AG09309 (cell line): ENCODE measurements at places on chromosomes 3 and 15.

DNA sequence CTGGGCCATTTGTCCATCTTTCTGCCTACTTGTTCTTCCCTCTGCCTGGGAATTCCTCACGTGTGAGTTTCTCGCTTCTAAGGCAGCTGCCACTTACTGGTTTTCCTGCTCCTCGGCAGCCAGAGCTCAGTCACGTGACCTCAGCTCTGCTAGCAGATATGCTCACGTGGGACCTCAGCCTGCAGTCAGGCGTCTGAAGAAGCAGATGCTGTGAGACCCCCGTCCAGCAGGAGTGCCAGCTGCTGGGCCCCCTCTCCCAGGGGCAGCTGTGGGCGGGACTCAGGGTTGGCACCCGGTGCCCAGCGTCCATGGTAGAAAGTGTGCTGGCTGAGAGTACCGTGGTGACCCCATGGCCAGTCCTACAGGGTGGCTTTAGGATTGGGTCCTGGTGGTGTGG is 161.3 kb upstream of the TLE3 start:
- no peak for DNase-seq

DNA sequence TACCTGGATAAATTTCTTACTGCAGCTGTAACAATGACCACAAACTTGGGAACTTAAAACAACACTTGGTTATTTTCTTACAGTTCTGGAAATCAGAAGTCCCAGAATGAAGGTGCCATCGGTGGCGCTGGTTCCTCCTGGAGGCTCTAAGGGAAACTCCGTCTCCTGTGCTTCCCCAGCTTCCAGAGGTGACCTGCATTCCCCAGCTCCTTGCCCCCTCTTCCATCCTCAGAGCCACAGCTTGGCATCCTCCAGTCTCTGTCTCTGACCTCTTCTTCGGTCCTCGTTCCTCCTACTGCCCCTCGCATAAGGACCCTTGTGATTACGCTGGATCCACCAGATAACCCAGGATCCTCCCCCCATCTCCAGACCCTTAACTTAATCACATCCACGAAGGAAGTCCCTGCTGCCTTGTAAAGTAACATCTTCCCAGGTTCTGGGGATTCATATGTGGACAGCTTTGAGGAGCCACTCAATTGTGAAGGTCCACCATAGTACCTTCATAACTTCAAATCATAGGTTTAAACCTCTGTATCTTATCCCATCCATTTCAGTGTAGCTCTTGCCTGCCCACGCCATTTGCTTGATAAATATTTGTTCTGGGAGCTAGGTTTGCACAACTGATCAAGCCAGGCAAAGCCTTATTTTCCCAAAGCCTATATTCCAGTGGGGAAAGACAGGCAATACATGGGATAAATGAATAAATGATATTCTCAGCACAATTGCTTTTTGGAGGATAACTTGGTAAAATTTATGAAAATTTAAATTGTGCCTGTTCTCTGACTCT is 34.8 kb downstream of the KLF15 start:
- DNase-seq, result no peak

- no peak for DNase-seq
Observed at GRCh38 chr3:179452176-179452564, 900 bp upstream of the GNB4 start.

DNA sequence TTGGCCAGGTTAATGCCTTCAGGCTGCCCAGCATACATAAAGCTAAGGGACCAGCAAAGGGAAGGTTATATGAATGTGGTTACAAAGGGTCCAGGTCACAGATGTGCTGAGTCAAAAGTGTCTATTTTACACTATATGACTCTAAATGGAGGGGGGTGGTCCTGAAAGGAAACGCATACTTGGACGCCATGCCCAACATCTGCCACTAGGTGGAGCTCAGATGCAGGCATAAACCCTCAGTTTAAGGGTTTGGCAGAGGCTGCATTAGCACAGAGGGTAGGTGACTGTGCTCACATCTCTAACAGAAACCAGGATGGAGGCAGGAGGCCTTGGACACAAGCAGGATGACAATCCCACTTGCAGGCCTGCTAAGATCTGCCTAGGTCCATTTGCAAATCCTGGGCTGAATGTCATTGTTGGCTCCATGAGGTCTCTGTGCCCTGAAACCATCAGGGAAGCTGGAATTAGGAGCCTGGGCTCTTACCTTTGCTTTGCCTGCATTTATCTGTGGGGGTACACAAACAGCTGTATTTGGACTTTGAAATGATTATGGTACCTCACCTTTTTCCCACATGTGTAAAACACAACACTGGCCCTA is 55.8 kb downstream of the ZNF621 start:
- no peak for DNase-seq
